Memory B cell (primary cell): ENCODE measurements at places on chromosomes 6 and 20.

GRCh38 chr6:27630727-27631608 is 158.1 kb upstream of the ZNF184 start:
- no peak overlapping the region for H3K27ac ChIP-seq
- DNase-seq, result no peak
- peak overlapping the region; percentile 14 for H3K4me3 ChIP-seq
- H3K36me3 ChIP-seq, result no peaks in the 10 kb centered on the region

DNA sequence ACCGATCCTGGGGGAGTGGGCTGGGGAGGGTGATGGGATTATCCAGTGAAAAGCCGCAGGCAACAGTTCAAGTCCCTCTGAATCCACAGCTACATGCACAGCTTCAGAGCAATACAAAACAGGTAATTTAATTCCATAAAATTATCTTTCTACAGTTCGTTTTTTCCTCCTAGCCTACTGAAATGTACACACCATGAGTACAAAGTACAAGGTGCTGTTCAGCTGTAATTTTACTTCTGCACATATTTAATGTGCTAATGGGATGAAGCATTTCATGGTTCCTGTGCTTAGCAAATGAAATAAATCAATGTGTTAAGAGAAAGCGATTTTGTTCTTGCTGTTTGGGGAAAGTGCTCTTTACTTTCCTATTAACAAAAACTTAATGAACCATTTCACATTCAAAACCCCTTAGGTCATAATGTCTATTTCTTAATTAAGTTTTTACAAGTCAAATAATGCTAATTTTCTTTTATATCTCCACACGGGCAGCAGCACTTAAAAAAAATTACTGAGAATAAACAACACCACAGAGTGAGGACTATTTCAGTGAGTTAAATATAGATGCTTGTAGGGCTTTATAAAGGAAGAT is 71.8 kb downstream of the INSM1 start:
- peaks cover 15% of the 10 kb centered on the region for H3K36me3 ChIP-seq
- no peak overlapping the region for H3K27ac ChIP-seq
- H3K4me3 ChIP-seq, result no peak overlapping the region
- no peak for DNase-seq
- H3K27me3 ChIP-seq, result no peaks in the 10 kb centered on the region

DNA sequence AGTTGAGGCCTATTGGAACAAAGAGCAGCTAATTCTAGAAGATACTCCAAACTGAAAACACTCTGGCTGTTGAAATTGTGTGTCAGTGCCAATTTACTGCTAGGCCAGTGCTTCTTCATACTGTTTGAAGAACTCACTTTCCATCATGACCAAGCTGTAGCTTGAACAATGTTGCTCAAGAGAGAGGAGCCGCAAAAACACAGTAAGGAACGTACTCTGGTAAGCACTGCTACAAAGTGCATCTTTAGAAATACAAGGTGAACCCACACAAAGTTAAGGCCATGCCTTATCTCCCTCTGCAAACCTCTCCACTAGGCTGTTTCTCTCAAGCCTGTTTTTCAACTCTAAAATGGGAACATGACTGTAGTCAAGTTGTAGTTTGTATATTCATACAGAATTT is 74.5 kb upstream of the TULP1 start:
- no peaks in the 10 kb centered on the region for H3K27me3 ChIP-seq
- peaks cover 2% of the 10 kb centered on the region for H3K36me3 ChIP-seq
- DNase-seq, result no peak

- H3K27me3 ChIP-seq, result peaks cover 3% of the 10 kb centered on the region
- no peaks in the 10 kb centered on the region for H3K36me3 ChIP-seq
- no peak overlapping the region for H3K4me3 ChIP-seq
- no peak for DNase-seq
Measured at GRCh38 chr6:152575161-152575560, 62.0 kb downstream of the SYNE1 start.

- no peak overlapping the region for H3K27ac ChIP-seq
- no peak for DNase-seq
- no peaks in the 10 kb centered on the region for H3K4me1 ChIP-seq
- no peaks in the 10 kb centered on the region for H3K27me3 ChIP-seq
- H3K36me3 ChIP-seq, result no peaks in the 10 kb centered on the region
- no peak overlapping the region for H3K4me3 ChIP-seq
Measured at GRCh38 chr20:7829031-7829430, 111.2 kb downstream of the HAO1 start.

DNA sequence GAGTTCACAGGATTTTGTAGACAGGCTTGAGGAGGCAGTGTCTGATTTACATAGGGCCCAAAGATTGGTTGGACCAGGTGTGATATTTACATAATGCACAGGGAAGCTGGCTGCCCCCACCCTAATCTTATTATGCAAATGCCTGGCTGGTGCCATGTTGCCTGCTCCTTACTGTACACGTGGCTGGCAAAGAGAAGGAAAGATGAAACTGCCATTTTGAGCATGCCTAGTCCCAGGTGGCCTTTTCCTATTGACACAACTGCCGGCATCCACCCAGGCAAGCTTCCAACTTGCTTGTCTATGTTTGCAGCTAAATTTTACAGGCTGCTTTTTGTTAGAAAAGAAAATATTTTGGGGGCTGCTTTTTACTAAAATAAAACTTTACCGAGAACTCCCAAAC is 174.6 kb downstream of the LMBRD1 start:
- H3K27ac ChIP-seq, result no peak overlapping the region
- H3K27me3 ChIP-seq, result peaks cover 7% of the 10 kb centered on the region
- no peaks in the 10 kb centered on the region for H3K36me3 ChIP-seq

DNA sequence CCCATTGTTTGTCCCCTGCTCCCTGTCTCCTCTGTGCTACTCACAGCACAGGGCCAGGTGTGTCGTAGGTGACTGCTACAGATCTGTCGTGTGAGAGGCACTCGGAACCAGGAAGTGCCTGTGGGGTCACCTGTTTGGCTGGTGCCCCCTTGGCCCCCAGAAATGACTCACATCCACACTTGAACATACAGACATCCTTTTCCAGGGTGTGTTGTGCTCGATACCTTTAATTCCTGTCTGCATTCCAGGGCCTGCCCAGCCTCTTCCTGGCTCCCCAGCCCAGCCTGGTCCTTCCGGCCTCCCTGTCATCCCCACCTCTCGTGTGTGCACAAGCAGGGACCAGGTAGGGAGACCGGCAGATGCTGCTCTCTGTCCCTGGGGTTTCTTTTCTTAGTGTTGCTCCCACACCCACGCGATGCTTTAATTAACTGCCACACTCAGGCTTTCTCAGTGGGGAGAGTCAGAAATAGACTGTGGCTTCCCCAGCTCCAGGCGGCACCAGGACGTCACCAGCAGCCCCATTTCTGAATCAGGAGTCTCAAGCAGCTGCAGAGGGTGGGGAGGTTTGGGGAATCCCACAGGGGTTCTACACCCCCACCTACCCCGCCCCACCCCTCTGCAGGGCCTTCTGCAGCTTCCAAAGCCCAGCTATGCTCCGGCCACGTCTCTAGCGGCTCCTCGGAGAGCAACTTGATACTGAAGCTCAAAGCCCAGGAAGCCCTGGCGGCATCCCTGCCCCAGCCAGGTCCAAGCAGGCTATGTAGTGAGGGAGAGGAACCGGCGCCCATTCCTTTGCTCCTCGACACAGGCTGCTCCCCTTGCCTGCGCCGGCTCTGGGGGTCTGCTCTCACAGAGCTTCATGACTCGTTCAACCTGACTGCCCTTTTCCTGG is 102.2 kb downstream of the SYCP2 start:
- H3K27me3 ChIP-seq, result peaks cover 24% of the 10 kb centered on the region
- DNase-seq, result no peak
- no peaks in the 10 kb centered on the region for H3K36me3 ChIP-seq
- no peak overlapping the region for H3K27ac ChIP-seq
- no peak overlapping the region for H3K4me3 ChIP-seq

GRCh38 chr6:41008011-41008410 is 31.0 kb downstream of the UNC5CL start:
- no peak overlapping the region for H3K27ac ChIP-seq
- peaks cover 2% of the 10 kb centered on the region for H3K36me3 ChIP-seq
- no peaks in the 10 kb centered on the region for H3K4me1 ChIP-seq
- DNase-seq, result no peak
- H3K27me3 ChIP-seq, result peaks cover 12% of the 10 kb centered on the region

DNA sequence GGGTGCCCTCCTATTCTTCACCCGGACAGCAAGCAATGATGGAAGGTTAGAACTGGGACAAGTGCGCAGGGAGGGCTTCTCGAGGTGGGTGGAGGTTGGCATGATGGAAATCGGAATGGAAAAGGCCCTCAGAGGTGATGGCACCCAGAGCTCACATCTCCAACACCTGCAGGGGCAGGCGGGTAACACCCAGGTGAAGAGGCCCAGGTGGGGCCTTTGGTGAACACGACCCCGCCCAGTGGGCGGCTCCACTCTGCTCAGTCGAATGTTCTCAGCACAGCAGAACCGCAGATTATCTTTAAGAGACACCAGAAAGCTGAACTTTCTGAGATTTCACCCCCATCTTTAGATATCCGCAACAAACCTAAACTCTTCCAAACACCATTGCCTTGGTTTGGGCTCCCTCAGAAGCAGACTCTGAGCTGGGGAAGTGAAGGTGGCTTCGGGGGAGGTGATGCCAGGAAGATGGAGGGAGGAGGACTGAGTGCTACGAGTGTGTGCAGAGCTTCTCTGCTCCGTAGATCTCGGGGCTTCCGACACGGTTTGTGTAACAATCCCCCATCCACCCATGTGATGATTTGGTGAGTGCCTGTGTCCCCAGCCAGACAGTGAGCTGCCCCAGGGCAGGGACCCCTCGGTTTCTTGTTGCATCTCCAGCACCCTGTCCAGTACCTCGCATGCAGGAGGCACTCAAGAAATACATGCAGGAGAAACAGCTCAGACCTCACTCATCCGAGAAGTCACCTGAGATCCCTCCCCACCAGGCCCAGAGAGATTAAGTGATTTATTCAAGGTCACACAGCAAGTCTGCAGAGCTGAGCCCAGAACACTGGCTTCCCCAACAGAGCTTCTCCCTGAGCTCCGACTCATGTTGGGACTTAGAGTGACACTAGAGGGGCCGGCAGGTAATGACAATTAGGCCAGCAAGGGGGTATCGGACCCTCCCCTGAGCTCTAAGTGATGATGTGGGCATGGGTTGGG is 45.4 kb downstream of the BPIFB1 start:
- H3K27me3 ChIP-seq, result peaks cover 9% of the 10 kb centered on the region
- H3K36me3 ChIP-seq, result no peaks in the 10 kb centered on the region
- no peak for DNase-seq
- no peaks in the 10 kb centered on the region for H3K4me1 ChIP-seq
- H3K4me3 ChIP-seq, result no peak overlapping the region
- H3K27ac ChIP-seq, result no peak overlapping the region
